Myometrial cell (primary cell): ENCODE measurements at places on chromosomes 7 and 10. TPM values are rescaled to one million over a fixed set of nuclear protein-coding genes. Genes with fewer than 3 reads are reported as not detected.

IQUB gene
- 0.53 and 1.2 TPM in 2 replicates for total RNA-seq

NHLRC2 gene
- 4.9 and 33.7 TPM in 2 replicates for total RNA-seq

ACSL5 gene
- 1.4 and 1.8 TPM in 2 replicates for total RNA-seq

SAP25 gene
- not detected in 2 replicates for total RNA-seq

ASAH2 gene
- 0.58 and 0.71 TPM in 2 replicates for total RNA-seq

C10orf143 gene
- under 0.01 TPM in 1 of 2 replicates, not detected in the other for total RNA-seq

FAM241B gene
- total RNA-seq, result 0.18 and 0.29 TPM in 2 replicates

EDRF1 gene
- total RNA-seq, result 15.2 and 19.6 TPM in 2 replicates

TCERG1L gene
- total RNA-seq, result not detected in 2 replicates

CCDC3 gene
- not detected in 2 replicates for total RNA-seq

ANKRD2 gene
- 0.29 TPM in 1 of 2 replicates, not detected in the other for total RNA-seq

STEAP1B gene
- total RNA-seq, result 3.2 and 4.4 TPM in 2 replicates

FEZF1 gene
- total RNA-seq, result not detected in 2 replicates

PRKCQ gene
- not detected in 2 replicates for total RNA-seq

ANKRD30A gene
- not detected in 2 replicates for total RNA-seq

YKT6 gene
- total RNA-seq, result 129 and 150 TPM in 2 replicates

PRPS1L1 gene
- total RNA-seq, result not detected in 2 replicates

MMRN2 gene
- 7.4 and 9.8 TPM in 2 replicates for total RNA-seq

CHN2 gene
- 2.6 TPM in 1 of 2 replicates, not detected in the other for total RNA-seq

FGFR2 gene
- not detected in 2 replicates for total RNA-seq

PRSS37 gene
- not detected in 2 replicates for total RNA-seq

SPDYE5 gene
- total RNA-seq, result not detected in 2 replicates

PAPOLB gene
- total RNA-seq, result under 0.01 TPM in 1 of 2 replicates, not detected in the other

CADPS2 gene
- total RNA-seq, result 20.8 and 23.4 TPM in 2 replicates

MSMB gene
- total RNA-seq, result not detected in 2 replicates

P4HA1 gene
- 86.2 and 102 TPM in 2 replicates for total RNA-seq

PHYHIPL gene
- total RNA-seq, result 2.3 TPM in 1 of 2 replicates, not detected in the other

COX15 gene
- 25.1 and 34.2 TPM in 2 replicates for total RNA-seq

TMEM270 gene
- total RNA-seq, result not detected in 2 replicates

CD36 gene
- total RNA-seq, result 0.71 TPM in 1 of 2 replicates, not detected in the other

HTR5A gene
- not detected in 2 replicates for total RNA-seq

ATP6V0E2 gene
- 16.1 and 37.2 TPM in 2 replicates for total RNA-seq
